ENCODE measurements at places on chromosomes 4 and X. TPM values are rescaled to one million over a fixed set of nuclear protein-coding genes. Genes with fewer than 3 reads are reported as not detected.

C4orf36 gene
- total RNA-seq = 8.6 TPM

COL25A1 gene
- total RNA-seq = 2.0 TPM

SNX25 gene
- total RNA-seq = 50.8 TPM

RPS6KA3 gene
- total RNA-seq = 20.9 TPM

DNA sequence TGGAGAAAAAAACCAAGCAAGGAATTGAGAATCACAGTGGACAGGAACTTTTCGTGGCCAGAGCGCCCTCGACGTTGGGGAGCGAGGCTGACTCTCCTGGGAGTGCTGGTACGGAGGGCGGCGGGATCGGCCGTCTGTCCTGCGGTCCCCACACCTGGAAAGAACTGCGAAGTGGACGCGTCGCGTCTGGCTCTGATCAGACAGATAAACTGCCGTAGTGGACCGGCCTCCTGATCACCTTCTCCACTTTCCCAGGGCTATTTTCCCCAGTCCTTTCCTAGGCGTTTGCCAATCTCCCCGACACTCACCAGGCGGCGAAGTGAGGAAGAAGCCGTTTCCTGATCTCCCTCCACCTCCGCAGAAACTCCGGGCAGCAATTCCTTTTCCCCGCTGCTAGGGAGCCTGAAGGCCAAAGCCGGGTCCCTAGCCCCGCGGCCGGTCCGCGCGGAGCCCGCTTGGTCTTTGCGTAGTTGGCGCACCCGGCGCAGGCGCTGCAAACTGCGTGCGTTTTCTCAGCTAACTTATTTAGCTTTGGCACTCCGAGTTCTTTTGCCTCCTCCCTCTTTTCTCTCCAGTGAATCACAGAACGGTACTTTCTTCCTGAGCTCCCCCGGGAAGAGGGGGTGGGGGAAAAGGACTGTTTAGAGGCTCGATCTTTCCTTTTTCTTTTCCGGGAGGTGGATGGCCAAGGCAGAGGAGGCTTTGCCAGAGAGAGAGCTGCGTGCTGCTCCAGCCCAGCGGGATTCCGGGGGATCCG, at the start of gene ARSJ:
Gene ARSJ, minus strand, starts transcription at position 500 of the 757 bp plus-strand sequence. CDS start 813 bp downstream, outside the sequence.
- DNase-seq = peak; percentile 76

GRCh38 chr4:180372691-180373090, 1870.5 kb upstream of the TENM3 start:
- no peak for DNase-seq

GRCh38 chr4:24781999-24782745, 13.2 kb upstream of the SOD3 start:
- no peak for DNase-seq

- no peak for DNase-seq
Observed at GRCh38 chr4:152106113-152106763, 345.4 kb upstream of the GATB start.

DNA sequence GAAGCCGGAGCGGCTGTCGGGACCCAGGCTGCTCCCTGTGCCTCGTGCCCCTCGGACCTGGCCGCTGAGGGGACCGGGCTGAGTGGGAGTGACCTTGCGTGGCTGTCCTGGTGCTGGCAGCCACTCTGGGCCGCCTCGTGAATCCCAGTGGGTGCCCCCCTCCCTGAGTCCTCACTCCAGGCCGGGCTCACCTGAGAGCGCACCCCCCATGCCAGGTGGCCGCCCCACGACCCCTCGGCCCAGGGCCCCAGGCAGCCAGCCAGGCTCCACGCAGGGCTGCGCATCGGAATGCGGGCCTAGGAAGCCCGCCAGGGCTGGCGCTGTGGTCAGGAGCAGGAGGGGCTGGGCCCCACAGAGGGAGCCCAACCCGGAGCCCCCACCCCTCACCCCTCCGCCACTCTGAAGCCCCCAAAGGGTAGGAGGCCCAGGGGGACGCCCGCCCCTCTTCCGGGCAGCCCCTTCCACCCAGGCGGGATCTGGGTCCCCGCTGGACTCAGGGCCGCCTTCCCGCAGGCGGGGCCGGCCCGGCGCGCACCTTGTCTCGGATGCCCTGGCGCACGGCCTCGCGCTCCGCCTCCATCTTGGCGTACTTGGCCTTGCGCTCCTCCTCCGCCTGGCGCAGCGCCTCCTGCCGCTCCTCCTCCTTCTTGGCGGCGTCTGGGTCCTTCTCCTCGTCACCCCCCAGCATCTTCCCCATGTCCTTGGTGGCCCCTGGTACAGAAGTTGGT, 33.9 kb downstream of the CPLX1 start:
- DNase-seq = no peak

DNA sequence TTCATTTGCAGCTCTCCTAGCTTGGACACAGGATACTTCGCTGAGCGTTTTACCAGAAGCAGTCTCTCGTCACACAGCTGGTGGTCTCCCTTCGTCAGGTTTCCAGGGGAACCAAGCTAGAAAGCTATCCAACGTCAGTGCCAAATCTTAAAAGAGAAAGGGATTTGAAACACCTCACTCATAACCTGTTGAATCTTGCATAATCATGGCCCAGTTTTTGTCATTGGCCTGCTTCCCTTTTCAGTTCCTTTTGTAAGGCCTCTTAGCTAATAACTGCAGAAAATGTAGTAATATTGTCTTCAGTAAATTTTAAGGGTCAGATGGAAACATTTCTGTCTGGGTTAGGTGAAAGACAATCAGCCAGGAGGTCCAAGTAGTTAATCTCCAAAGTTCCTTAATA, 22.0 kb downstream of the RAB39B start:
- peak; percentile 3 for DNase-seq

DNA sequence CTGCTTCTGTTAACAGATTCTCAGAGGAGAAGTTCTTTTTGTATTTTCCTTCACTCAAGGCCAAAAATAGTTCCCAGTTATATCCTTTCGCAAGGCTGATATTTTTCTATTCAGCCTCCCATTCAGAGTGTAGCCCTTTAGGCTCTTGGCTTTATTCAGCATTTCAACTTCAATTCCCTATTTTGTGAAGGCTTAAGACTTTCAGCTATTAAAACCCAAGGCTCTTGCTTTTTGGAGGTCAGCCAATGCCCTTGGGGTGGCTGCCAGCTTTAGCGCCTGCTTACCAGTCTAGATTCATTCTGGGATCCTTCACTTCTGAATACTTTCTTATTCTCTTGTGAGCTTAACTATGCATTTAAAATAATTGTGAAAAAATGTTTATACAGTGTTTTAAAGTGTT, 57.3 kb upstream of the ADGRA3 start:
- no peak for DNase-seq

GRCh38 chrX:47226531-47227333, 6.1 kb upstream of the USP11 start:
- DNase-seq = no peak

DNA sequence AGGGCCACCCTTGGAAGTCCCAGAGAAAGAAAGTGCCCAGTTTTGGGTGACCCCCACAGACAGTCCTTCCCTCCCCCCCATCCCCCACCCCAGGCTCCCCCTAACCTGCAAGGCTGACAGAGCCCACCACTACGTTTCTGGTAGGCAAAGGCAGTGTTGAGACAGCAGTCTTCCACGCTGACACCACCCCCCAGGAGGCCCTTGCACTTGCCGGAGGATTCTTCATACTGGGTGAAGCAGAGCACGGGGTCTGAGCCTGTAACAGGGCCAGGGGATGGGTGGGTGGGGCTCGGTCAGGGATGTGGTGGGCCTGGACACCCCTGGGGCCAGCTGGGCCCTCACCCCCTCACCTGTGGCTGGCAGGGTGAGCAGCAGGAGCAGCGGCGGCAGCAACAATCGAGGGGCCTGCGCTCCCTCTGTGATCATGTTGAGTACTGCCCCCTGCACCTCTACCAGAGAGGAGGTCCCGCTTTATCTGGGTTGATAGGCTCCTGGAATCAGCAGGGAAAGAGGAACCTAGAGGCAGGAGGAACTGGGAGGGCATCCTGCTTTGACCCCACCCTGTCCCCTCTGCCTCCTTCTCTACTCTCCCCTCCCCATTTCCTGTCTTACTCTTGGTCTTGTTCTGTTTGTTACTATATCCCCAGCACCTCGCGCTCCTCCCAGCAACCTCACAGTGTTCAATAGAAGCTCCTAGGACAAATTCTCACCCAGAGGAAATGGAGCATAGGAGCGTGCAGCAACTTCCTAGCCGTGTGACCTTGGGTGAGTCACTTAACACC, at the start of gene CFP:
Gene CFP, minus strand, starts transcription at position 512 of the 782 bp plus-strand sequence. Its CDS starts 86 bp downstream, at position 426.
- no peak for DNase-seq

- peak; percentile 15 for DNase-seq
Observed at GRCh38 chrX:9746148-9746888, 19.3 kb downstream of the GPR143 start.

GRCh38 chr4:149999485-150000074, 78.7 kb upstream of the DCLK2 start:
- peak; percentile 64 for DNase-seq

Measured in neural progenitor cell (in vitro differentiated cells).